Suprapubic skin (tissue), 4 donors: ENCODE measurements at places on chromosomes 5 and 9.
A peak's percentile ranks its signal among the peaks of the same experiment; 100 is the strongest.

DNA sequence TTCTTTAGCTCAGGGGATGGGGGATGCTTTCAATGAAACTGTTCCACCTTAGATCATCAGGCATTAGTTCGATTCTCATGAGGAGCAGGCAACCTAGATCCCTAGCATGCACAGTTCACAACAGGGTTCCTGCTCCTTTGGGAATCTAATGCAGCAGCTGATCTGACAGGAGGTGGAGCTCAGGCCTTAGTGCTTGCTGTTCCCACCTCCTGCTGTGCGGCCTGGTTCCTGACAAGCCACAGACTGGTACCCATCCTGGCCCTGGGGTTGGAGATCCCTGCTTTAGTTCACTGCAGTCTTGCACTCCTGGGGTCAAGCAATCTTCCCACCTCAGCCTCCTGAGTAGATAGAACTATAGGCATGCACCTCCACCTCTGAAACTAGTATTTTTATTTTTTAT lies 1369.8 kb upstream of the NUDT12 start:
- DNase-seq, result no peak

DNA sequence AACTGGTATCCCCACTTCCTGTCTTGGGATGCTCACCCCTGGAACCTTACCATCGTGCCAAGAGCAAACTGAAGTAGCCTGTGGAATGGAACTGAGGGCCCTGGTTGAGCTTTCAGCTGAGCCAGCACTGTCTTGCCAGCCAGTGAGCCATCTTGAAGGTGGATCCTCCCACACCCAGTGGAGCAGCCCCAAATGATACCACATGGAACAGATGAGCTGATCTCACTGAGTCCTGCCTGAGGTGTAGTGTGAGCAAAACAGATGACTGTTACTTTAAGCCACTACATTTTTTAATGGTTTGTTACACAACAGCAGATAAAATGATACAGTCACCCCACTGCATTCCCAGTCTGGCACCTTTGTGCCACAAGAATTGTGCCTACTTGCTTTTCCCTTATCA lies 2.2 kb upstream of the PCYOX1L start:
- DNase-seq, result no peak

- DNase-seq, result no peak
These were observed 133.9 kb upstream of the ADRA1B start for GRCh38 chr5:159782197-159782994.

DNA sequence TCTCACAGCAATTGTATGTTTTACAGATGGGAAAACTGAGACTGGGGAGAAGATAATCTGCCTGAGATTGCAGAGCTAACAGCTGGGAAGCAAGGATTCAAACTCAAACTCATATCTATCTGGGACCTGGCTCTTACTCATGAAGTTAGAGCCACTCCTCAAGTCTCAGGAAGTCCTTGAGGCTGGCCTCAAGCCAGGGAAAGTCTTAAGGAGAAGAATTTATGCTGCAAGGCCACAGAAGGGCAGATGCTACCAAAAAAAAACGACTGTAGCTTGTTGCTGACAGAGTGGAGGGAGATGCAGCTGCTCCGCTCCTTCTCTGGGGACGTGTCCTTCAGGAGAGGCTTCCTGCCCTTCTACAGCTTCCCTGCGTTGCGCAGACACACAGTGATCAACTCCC lies 39.8 kb downstream of the BARHL1 start:
- no peak for DNase-seq

- no peak for DNase-seq
These were observed 79.2 kb downstream of the OTULIN start for GRCh38 chr5:14743601-14744295.

- DNase-seq, result peak; percentile 32
These were observed 189.5 kb upstream of the PPP1R26 start for GRCh38 chr9:135290086-135290485.

DNA sequence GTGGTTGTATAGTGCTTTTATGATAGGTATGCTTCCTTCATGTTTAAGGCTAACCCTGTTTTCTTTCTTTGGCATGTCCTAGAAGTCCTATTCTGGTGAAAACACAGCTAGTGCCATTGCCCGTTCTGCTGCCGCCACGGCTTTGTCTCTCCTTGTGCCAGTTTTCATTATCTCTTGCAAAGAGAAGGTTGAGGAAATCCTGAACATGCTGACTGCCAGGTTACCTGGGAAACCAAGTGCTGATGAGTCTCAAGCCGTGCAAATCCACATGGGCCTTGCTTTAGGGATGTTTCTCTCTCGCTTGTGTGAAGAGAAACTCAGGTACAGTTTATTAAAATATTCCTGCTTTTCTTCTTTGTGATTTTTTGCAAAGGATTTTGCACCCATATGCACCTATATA lies 102.2 kb downstream of the HACD4 start:
- DNase-seq, result no peak

- no peak for DNase-seq
These were observed 140.2 kb downstream of the NFIB start for GRCh38 chr9:14173713-14174112.

DNA sequence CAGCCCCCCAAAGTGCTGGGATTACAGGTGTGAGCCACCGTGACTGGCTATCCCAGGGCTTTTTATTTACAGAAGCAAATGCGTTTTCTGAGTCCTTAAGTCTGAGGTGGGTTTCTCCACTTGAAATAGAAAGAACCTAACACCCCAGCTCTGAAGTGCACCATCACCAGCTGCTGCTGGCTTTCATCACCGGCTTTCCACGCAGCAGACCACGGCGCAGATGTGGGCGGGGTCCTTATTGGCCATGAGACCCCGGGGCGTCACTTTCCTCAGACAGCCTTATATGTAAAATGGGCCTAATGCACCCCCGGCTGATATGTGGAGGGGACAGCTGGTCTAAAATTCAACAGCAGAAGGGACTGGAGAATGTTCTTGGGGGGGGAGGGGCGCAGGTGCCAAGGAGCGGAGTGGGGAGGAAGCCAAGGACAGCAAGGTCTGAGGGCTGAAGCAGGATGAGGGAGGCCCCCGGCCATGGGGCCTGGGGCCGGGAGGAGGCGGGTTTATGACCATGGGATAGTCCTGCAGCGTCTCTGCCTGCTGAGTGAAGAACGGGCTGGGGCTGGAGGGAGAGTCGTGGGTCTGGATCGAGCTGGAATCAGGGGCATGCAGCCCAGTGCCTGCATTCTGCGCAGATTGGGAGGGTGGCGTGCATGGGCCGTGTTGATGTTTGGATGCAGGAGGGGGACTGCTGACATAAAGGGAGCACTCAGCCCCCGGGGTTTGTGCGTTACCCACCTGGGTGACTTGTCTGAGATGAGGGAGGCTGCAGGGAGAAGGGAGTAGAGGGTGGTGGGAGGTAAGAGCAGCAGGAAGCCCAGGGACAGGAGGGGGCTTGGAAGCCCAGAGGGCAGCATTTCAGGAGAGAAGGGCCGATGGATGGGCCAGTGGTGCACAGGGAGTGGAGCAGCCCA lies 30.2 kb downstream of the RASGEF1C start:
- peak; percentile 75 for DNase-seq

- no peak for DNase-seq
These were observed 37.1 kb downstream of the DNAJB5 start for GRCh38 chr9:35026671-35027070.

- no peak for DNase-seq
These were observed 48.4 kb downstream of the GALNT10 start for GRCh38 chr5:154238776-154239481.

- DNase-seq, result no peak
These were observed 160.0 kb downstream of the RMI1 start for GRCh38 chr9:84140535-84141101.

DNA sequence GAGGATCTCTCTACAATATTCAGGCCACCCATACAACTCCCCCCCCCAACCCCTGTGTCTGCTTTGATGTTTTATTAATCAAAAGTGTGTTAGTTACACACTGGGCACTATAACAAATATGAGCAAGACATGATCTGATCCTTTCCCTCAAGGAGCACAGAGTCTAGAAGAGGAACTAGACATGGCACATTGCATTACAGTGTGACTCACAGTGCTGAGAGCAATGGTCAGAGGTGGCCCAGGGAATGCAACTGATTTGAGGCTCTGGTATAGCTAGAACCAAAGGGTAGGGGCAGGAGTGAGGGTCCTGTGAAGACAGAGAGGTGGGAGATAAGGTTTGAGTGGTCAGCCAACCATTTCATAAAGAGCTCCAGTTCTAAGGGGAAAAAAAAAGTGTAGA lies 539.2 kb downstream of the ACTL7B start:
- DNase-seq, result no peak
